ENCODE measurements at places on chromosomes 11 and 22. TPM values are rescaled to one million over a fixed set of nuclear protein-coding genes. Genes with fewer than 3 reads are reported as not detected.

The KCTD14 gene
- total RNA-seq: 7.6 TPM

The ALKBH8 gene
- 3.6 TPM for total RNA-seq

The KRTAP5-9 gene
- not detected for total RNA-seq

The PAX6 gene
- total RNA-seq: 12.5 TPM

The SHANK2 gene
- total RNA-seq: 44.4 TPM

The MB gene
- not detected for total RNA-seq

The SMIM38 gene
- total RNA-seq: 8.9 TPM

The SEC14L3 gene
- not detected for total RNA-seq

The OR10G7 gene
- total RNA-seq: not detected

The SAA1 gene
- 24.1 TPM for total RNA-seq

The DGAT2 gene
- total RNA-seq: 38.6 TPM

The JHY gene
- 2.3 TPM for total RNA-seq

The HOATZ gene
- not detected for total RNA-seq

The KRTAP5-10 gene
- not detected for total RNA-seq

The SHANK3 gene
- 15.5 TPM for total RNA-seq

The MS4A4E gene
- not detected for total RNA-seq

The TSPAN32 gene
- not detected for total RNA-seq

The TRIM5 gene
- total RNA-seq: 18.7 TPM

The TSSK2 gene
- total RNA-seq: 0.33 TPM

The CCDC73 gene
- 0.26 TPM for total RNA-seq

The TRPM5 gene
- under 0.01 TPM for total RNA-seq

The NUDT22 gene
- total RNA-seq: 45.9 TPM

The CD3G gene
- not detected for total RNA-seq

The ELMOD1 gene
- not detected for total RNA-seq

The ZNF70 gene
- total RNA-seq: 9.9 TPM

The PHOX2A gene
- not detected for total RNA-seq

The GDPD4 gene
- total RNA-seq: not detected

The EXPH5 gene
- 2.9 TPM for total RNA-seq

The MS4A6E gene
- total RNA-seq: not detected

The C11orf91 gene
- not detected for total RNA-seq

The CENPM gene
- total RNA-seq: not detected

The CARD10 gene
- 28.7 TPM for total RNA-seq

Measured in body of pancreas (tissue), 4 donors.